ENCODE measurements at places on chromosomes 3 and 15.

DNA sequence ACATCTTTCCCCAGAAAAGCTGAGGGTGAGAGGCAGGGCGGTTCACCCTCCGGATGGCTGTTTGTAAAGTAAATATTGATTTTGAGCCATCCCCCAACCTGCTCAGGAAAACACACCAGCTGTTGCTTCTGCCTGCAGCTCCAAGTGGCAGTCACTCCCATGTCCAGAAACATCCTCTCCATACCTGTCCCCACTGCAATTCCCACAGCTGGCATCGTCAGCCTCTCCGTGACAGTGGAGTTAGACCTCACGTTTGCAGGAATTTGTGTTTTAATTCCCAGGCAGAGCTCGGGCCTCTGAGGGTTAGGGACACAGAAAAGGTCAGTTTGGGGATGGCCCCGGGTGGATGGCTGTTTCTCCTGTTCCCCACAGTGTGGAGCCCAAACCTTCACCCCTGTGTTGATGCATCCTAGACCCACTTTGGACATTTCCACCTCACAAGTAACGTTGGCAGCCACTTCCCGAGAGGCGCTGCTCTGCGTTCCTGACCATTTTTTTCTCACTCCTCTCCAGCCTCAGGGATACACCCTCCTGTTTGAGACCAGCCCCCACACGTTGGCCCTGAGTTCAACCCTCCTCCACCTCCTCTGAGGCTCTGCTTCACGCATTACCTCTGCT is 11.8 kb upstream of the FAM174B start:
- peak; percentile 62 for DNase-seq

GRCh38 chr3:194447161-194447560 is 39.6 kb downstream of the ATP13A3 start:
- DNase-seq: no peak

DNA sequence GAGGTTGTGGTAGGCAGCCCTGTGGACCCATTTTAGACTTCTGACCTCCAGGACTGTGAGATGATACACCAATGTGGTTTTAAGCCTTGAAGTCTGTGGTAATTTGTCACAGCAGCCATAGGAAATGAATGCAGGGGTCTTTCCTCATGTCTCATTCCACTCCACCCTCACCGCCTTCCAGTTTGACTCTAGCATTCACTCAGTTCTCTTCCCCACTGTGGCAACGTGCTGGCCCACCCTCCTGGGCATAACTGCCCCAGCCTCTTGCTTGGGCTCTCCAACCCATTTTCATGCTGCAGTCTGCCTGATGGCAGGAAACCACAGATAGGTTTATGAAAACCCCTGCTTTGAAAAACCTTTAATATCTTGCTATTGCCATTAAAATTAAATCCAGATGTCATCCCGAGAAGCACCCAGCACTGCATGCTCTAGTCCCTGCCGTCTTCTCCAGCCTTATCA is 7.3 kb upstream of the TRNT1 start:
- no peak for DNase-seq

- DNase-seq: no peak
Measured at GRCh38 chr15:89278307-89278706, 34.5 kb downstream of the FANCI start.

GRCh38 chr3:59796456-59796855 is 746.6 kb upstream of the CFAP20DC start:
- no peak for DNase-seq

DNA sequence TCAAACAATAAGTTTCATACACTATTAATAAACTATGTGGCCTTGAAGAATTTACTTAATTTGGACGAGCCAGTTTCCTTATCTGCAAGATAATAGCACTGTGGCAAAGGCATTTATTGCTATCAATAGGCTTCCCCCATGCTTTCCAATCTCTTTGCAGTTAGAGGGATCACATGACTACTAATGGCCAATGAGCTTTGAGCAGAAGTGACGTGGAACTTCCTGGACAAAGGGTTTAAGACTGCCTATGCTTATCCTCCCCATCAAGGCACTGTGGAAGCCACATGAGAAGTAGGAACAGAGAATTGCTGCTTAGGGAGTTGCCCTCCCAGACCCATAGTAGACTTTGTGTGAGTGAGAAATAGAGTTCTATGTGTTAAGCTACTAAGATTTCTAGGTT is 16.7 kb upstream of the ZMAT3 start:
- DNase-seq: no peak

DNA sequence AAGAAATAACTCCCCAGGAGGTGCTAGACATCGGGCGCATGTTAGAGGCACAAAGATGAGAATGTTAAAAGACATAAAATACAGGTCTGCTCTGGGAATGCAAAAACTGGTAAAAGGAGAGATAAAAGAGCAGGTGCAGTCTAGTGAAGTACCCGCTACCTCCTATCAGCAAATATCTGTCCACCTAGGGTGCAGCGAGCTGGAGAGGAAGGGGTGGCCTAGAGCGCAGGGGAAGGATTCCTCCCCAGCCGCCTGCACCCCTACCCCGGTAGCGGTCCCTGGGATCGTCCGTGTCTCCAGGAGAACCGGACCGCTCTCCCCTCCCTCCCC is 237 bp upstream of the ZNF662 start:
- DNase-seq: peak; percentile 20

DNA sequence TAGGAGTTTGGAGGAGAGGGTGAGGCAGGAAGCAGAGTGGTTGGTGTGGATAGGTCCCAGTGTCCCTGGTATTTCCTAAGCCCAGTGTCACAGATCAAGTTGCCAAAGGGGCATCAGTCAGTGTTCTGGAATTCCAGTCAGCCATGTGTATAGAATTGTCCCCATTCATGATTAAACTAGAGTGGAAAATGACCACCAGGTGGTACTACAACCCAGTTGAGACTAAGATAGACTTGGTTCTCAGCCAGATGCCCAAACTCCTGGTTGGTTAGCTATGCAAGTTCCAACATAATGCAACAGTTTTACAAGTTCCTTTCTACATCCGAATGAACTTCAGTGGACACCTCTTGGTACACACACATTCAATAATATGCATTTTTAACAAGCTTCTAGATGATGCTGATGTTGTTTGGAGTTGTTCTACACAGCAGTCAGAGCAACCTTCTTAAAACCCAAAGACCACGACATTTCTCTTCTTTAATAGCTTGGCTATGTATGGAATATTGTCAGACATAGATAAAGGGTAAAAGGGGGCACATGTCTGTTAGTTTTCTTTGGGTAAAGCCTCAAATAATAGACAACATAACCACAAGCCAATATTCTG is 8.4 kb upstream of the ATR start:
- DNase-seq: peak; percentile 58

DNA sequence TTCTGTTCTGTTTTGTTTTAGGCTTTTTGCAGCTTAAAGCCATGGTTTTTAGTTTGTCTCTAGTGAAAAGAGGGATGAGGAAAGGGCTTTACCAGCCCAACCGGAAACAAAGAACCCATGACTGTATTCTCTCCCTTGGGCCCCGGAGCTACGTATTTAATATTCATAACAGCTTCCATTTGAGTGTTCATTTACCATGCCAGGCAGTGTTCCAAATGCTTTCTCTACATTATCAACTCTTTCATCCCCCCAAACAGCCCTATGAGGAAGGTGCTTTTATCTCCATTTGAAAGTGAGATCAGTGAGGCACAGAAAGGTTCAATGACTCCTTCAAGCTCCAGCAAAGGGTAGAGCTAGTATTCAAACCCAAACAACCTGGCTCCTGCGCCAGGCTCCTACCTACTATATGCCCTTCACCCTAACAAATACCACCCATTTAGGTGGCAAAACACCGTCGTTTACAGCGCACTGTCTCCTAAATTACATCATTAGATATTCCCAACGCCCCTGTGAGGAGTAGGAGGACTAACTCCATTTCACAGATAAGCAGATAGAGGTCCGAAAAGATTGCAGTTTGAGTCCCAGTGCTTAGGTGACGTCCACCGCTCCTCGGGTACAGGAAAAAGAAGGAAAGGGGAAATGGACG is 27.9 kb downstream of the GTPBP8 start:
- DNase-seq: no peak

DNA sequence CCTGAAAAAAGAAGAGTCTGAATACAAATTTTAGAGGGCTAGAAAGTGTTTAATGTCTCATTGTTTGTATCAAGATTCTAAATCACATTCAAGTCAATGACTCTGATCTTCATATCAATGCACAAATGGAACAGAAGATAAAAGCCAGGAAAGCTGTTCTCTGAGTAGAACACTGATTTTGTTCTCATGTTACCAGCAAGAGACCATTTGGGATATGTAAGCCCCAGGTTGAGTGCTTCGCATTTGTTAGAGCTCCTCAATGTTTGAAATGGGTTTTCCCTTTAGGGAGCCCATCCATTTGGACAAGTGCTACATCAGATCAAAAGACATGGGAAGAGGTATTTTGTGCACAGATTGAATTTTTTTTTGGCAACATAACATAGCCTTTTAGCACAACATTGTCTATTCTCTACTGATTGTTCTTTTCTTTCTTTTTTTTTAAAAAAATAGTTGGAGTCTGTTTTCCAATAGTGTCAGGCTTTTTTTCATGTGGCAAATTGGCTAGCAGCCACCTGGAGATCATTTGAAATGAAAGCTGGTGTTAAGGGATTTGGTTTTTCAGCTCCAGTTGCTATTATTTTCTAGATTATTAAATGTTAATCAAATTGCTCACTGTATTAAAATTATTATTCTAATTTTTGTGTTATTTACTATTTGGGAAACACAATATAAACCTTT is 74.5 kb upstream of the ZPLD1 start:
- no peak for DNase-seq

- no peak for DNase-seq
Measured at GRCh38 chr15:89772932-89773583, 3.1 kb upstream of the MESP2 start.
